ENCODE measurements at places on chromosomes 16 and 17.

DNA sequence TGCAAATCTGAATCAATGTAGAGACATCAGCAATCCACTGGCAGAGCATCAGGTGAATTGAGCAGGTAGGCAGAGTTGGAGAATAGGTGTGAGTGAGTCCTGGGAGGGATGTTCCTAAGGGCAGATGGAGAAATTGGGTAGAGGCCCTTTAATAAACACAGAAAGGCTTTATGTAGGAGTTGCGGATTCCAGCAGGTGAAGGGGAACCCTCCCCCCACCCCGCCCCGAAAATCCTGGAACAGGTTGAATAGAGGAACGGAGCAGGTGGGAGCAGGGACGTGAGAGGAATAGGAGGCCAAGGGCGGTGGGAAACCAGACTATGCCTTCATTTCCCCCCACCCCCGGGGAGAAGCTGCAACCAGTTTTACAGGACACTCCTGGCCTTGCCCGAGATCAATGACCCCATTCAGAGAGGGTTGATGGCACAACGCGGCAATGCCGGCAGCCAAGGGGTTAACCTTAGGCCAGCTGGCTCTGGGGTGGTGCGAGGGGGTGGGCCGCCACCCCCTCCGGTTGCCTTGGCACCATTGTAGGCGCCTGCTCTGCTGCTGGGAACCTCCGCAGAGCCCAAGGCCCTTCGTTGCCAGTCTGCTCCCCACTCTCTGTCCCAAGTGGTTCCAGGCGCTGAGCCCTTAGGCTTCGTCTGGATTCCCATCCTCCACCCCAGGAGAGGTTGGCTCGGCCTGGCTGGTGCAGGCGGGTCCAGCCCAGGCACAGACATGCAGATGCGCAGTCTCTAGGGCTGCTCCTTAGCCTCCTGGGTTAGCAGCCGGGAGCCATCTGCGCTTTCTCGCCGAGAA is 814 bp upstream of the RUNDC3A start:
- DNase-seq: no peak

- DNase-seq: no peak
These were observed 32.8 kb downstream of the CCL4 start for GRCh38 chr17:36136439-36136838.

- no peak for DNase-seq
These were observed 249.5 kb downstream of the CA10 start for GRCh38 chr17:51908841-51909537.

DNA sequence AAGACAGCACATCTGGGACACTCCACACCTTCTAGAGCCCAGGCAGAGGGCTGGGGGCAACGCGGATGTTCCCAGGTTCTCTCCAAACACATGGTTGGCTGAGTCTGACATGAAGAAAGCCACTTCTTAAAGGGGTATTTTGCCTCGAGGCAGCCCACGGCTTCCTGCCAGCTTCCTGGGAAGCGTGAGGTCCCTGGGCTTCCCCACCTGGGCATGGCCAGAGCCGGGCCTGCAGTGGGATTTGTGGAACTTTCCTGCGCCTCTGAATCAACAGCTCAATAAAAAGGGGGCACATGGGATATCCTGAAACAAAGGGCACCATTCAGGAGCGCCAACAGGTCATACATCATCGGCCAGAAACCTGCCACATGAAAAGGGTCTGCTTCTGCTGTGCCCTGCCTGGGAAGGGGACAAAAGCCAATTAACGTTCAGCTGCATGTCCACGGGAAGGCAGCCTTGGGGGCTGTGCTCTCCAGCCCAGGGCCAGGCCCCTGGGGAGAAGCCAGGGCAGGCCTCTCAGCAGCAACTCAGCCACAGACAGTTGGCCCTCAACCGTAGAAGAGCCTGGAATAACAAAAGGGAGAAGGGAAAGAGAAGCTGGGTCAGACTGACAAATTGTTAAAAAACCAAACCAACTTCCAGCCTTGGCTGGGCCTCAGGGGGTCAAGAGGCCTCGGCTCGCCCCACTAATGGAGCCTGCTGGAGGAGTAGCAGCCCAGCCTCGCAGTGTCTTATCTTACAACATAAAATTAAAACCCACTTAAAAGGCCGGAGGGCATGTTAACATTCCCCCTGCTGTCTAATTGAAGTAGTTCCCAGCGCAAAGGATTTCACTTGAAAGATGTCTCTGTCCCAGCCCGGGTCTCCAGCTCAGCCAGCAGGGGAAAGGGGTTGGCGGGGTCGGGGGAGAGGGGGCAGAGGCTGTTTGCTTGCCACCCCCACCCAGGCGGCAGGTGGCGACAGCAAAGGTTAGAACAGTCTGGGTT is 34.2 kb downstream of the TBX4 start:
- no peak for DNase-seq

DNA sequence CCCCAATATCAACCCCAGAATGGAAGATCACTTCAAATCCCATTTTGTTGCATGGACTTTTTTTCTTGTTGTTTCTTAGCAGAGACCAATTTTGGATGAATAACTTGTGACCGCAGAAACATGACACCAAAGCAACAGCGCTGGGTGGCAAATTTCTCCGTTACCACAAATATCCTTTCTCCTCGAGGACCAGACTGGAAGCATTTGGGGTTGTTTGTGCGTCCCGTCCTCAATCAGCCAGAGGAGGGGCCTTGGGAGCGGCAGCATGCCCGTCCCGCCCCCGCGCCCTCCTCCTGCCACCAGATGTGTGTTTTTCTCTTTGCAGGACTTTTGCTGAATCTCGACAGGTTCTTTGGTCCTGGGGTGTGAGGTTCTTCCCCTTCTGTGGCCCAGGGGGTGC is 282.5 kb upstream of the FOXF1 start:
- DNase-seq: peak; percentile 32

GRCh38 chr16:23905027-23905426 is 69.2 kb downstream of the PRKCB start:
- DNase-seq: peak; percentile 81

- peak; percentile 3 for DNase-seq
These were observed 12.8 kb downstream of the RECQL5 start for GRCh38 chr17:75654176-75654575.

- no peak for DNase-seq
These were observed 12.0 kb downstream of the CREBBP start for GRCh38 chr16:3868556-3868955.

- no peak for DNase-seq
These were observed 1.4 kb upstream of the TSPOAP1 start for GRCh38 chr17:58329810-58330537.

DNA sequence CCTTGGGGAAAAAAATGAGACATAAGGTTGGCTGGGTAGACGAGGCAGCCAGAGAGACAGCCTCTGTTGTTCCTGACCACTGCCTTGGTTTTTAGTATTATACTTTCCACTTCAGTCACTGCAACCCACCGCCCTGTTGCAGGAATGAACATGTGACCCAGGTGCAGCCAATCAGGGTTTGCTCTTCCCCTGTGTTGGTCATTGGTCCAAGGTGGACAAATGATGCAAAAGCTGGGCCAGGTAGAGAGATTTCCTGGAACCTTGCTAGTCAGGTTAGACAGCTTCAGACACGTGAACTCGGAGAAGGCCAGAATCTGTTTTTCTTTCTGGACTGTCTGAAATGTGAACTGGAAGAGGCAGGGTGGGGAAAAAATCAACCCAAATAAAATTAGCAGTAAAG is 452.4 kb upstream of the RBFOX1 start:
- DNase-seq: no peak

DNA sequence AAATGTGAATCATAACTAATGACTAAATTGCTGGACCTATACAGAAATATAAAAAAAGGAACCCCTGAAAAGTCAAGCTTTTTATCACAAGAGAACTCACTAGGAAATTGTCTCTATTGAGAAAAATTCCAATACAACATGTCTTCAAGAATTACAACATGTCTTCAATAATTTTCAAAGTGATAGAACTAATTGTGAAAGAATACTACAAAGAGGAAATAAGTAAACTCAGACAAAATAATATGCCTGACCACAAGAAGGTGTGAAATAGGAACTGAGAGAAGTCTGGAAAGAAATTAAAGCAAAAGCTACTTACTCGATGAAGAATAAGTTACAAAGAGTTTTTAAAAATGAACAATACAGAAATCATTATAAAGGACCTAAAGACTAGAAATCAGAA is 29.9 kb upstream of the OR1G1 start:
- no peak for DNase-seq

DNA sequence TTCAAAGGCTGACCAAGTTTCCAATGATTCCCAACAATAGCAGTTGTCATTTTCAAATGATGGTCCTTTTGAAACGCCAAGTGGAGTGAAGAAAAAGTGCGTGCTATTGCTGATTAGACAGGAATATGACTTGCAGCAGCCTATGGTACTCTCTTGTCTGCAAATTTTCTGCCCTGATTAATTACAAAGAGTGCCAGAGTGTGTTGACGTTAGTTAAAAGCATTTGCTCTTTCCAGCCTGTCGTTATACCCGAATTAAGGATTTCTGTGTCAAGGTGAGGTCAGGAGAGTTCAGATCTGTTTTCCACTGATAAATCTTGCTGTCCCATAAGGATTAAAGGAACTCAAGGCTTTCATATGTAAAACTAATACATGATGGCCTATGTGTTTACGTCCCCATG is 75.0 kb upstream of the ADAMTS18 start:
- no peak for DNase-seq

DNA sequence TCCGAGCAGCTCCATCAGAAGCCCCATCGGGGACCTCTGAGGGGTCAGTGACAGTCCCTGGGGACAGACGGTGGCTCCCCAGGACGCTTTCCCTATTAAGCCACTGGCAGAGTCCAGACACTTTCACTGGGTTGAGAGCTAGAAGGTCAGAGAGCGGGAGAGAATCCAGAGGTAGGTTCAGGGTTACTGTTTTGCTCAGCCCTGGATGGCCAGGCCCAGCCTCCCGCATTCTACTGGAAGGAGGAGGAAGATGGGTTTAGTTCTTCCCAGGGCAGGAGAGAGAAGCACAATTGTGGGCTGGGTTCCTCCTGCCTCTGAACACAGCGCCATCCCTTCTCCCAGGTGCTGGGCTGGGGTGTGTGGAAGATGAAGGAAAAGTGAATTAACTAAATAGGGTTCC is 452.8 kb downstream of the SLC39A11 start:
- no peak for DNase-seq

- DNase-seq: peak; percentile 50
These were observed 1.7 kb downstream of the KSR1 start for GRCh38 chr17:27457731-27458523.

DNA sequence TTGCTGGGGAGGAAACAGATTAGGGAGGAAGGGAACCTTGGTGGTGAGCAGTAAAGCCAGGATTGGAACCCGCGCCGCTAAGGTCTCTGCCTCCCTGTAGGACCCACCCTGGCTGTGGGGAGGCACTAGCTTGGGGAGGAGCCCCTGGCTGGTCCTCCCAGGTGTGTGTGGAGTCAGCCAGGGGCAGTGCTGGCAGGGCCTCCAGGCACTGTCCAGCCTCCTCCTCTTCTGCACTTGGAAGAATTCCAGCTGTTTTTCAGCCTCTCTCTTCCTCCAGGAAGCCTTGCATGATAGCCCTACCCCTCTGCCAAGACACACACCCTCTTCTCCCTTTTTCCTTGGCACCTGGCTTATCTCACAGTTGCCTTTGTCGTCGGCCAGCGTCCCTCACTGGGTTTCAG is 34.8 kb downstream of the TMEM235 start:
- no peak for DNase-seq

GRCh38 chr17:78315355-78316114 is 44.3 kb downstream of the SOCS3 start:
- peak; percentile 88 for DNase-seq

- no peak for DNase-seq
These were observed 10.0 kb upstream of the TERF2 start for GRCh38 chr16:69395859-69396186.

DNA sequence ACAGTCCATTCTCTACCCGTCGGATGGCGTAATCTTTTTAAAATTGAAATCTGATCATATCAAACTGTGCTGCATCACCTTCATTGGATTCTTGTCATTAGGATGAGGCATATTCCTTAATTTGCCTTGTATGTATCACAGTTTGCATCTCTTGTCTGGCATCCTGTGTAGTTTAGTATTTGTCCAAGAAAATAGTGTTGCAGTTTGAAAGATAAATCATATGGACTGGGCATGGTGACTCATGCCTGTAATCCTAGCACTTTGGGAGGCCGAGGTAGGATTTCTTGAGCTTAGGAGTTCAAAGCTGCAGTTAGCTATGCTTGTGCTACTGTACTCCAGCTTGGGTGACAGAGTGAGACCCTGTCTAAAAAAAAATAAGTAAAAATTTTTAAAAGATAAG is 5.8 kb upstream of the RSL1D1 start:
- peak; percentile 23 for DNase-seq

DNA sequence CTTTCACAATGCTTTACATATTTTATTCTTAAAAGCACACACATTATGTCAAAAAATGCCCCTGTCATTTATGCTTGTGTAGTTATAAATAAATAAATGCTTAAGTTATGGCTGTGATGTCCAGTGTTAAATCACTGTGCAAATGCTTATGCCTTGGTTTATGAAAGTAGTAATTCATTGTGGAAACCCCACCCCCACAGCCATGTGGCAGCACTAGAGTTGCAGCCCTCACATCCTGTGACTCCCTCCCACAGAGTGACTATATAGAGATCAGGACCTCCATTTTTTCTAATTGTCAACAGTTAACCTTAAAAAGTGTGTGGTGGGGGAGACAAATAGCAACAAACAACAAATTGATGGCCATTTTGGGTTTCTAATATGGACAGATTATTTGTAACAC is 2.4 kb downstream of the SKAP1 start:
- DNase-seq: no peak

DNA sequence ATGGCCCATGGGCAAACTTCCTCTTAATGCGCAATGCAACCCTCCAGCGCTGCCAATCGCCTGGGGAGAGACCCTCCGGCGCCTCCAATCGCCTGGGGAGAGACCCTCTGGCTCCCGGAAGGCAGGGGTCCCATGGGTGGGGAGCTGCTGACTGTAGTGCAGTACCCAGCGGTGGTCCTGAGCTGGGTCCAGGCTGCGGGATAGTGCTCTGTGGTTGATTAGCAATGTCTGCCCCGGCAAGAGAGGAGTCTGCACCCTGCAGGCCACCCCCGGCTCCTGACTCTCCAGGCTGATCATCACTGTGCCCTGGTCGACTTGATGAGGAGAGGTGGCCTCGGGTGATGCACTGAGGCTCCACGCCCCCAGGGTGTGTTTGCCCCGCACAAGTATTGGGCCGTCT is 44.6 kb upstream of the ZNF469 start:
- no peak for DNase-seq

DNA sequence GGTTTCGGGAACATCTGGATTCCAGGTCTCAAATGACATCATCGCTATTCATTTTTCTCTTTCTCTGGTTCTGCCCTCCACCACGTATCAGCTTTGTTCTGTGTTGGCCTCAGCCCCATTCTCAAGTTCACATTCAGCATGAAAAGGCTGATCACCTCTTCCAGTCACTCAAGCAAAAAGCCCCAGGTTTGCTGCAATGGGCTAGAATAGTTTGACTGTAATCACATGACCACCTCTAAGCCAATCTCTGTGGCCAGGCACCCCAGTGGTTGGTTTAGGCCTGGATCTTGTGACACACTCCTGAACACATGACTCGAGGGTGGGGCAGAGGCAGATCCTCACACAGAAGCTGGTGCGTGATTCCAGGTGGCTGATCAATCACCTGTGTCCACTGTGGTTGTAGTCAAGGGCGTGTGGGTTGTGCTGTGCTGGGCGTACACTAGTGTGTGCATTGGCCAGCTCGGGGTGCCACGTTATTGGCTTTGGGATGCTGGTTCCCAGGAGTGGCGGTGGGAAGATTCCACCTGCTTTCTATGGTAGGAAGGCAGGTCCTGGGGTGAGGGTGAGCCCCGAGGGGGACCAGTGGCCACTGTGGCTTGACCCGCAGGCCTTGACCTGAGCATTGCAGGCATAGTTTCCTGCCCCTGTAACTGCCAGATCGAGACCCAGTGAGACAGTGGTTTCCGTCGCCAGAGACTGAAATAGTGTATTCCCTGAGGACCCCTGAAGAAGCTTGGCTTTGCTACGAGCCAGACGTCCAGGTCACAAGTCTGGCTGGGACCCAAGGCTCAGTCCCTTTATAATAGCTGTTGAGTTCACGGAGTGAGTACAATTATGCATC is 12.0 kb downstream of the EEF2K start:
- DNase-seq: no peak

Measured in GM04504 (cell line).